ENCODE measurements at places on chromosomes 5 and 9.

DNA sequence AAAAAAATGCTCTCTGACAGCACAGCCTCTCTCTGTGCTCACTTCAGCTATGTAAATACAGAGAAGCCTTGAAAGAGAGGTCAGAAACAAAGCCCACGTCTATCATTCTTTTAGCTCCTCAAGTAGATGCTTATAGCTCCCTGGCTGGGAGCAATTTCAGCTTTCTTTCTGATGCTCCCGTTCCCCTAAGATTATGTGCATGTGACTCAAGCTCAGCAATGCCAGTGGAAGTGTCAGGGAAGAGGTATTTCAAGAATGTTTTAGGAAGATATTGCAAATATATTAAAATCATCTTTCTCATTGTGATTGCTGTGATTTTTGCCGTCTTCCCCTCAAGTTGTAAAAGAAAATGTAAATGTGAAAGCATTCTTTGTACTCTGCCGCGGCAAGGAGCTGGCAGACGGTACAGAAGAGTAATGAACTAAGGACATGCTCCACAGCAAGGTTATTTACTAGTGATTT lies 1353.7 kb upstream of the ACO1 start:
- DNase-seq: no peak

DNA sequence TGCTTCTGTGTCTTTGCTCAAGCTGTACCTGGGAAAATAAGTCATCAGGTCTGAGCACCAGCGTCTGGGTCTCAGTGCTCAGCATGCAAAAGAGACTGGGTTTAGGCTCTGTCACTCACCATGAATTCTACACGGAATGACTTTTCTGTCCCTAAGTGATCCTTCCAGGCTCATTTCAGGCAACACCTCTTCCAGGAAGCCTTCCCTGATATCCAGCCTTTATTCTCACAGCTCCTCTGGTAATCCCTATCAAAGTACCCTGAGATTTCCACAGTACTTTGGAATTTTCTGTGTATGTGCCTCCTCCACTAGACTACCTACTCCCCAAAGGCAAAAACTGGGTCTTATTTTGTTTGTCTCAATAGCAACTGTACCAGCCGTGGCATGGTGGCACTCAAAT lies 92.7 kb upstream of the BOD1 start:
- DNase-seq: no peak

DNA sequence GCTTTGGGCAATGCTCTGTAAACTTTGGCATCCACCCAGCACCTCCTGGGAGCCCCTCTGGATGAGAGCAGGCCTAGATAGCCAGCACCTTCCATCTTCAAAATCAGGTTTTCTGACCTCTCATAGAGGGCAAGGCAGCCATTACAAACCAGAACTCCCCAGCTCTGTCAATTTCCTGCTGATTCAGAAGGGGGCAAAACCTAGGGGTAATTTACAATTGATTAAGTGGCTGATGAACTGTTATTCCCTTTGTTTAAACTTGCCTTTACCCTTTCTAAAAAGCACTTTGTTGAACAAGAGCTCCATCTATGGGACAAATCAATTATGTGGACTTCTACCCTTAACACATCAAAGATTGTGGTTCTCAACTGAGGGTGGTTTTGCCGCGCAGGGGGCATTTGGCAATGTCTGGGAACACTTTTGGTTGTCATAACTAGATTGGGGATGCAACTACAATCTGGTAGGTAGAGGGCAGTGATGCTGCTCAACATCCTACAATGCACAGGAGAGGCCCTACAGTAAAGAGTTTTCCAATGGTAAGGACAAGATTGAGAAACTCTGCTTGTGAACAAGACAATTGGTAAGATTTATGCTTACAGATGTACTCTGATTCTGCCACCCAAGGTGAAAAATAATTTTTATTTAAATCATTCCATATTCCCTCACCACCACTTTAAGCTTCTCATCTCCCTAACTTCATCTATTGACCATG lies 184.1 kb downstream of the MARCHF11 start:
- DNase-seq: no peak

- no peak for DNase-seq
These were observed 119.9 kb downstream of the ADAMTS2 start for GRCh38 chr5:179225387-179225786.

- DNase-seq: no peak
These were observed 37.4 kb downstream of the EGFLAM start for GRCh38 chr5:38295751-38296150.

DNA sequence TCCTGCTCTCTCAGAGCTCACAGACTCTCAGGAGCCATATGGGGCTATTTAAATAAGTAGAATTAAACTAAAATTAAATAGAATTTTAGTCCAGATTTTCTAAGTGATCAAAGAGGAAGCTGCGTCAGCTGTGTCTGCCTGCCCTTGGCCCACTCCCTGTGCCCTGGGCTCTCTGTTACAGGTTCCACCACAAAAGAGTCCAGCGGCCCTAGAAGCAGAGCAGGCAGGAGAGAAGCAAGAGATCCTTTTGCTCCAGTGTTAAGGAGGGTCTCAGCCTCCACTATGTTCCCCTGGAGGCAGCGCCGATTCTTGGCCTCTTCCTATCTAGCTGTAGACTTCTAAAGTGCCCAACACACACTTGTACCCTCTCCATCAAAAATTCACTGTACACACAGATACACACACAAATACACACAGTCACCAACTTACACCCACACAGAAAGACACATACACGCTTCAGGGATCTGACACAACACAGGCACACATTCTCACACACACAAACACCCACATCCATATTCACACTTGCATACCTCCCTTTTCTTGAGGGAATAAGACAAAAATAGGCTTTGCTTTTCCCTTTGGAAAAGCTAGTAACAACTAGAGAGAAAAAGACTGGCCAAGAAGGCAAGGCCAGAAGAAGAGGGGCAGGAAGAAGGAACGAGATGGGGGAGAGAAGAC lies 5.5 kb upstream of the TNIP1 start:
- DNase-seq: no peak

- DNase-seq: no peak
These were observed 430.9 kb upstream of the ZNF608 start for GRCh38 chr5:125177340-125177739.

DNA sequence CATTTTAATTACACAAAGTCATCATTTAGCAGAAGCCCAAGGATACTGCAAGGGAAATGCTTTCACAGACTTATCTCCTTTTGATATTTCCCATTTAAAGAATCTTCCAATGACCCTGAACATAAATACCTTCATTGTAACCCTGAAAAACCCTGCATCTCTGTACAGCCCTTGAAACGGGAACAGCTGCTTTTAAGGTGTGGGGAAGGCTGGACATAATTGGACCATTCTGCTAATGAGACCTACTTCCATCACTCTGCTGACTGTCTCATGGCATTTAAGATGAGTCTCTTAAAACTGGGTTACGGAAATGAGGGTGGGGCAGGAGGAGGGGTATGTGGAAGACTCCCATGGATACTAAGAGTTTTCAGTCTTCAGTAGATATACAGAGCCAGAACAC lies 485.8 kb downstream of the BRINP1 start:
- DNase-seq: no peak

- no peak for DNase-seq
These were observed 51.9 kb downstream of the COL27A1 start for GRCh38 chr9:114207034-114207810.

DNA sequence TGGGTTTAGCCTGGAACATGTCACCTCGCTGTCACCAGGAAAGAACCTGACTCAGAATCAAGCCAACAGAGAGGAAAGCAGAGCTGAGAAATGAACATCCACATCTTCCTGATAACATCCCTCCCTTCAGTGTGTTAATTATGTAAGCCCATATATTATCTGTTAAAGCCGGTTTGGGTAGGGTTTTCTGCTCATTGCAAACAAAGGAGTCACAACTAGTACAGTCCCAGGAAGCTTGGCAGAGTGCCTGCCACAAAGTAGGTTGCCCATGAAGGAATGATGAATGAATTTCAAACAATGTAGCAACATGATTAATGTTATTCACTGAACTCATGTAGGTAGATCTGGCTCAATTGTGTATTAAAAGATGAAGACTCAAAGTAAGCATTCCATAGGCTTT lies 10.4 kb upstream of the PPARGC1B start:
- DNase-seq: no peak

GRCh38 chr5:81080809-81081460 lies 120.8 kb downstream of the RASGRF2 start:
- no peak for DNase-seq

- peak; percentile 5 for DNase-seq
These were observed 112.6 kb downstream of the CACNA1B start for GRCh38 chr9:137989999-137990715.

- no peak for DNase-seq
These were observed 40.7 kb upstream of the PPP2R2B start for GRCh38 chr5:146919304-146919703.

DNA sequence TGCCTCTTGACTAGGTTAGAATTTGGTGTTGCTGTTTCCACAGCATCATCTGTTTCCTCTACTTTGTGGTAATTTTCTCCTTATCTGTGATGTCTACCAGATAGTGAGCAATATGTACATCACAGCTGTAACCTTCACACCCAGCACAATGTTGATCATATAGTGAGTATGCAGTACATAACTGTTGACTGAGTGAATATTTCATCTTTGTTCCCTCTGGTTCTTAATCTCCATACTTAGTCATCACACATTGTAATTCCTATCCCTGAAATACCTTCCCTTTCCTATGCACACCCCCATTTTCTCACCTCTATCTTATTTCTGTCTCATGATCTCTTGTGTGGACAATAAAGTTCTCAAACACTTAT lies 115.9 kb downstream of the KIF4B start:
- no peak for DNase-seq

DNA sequence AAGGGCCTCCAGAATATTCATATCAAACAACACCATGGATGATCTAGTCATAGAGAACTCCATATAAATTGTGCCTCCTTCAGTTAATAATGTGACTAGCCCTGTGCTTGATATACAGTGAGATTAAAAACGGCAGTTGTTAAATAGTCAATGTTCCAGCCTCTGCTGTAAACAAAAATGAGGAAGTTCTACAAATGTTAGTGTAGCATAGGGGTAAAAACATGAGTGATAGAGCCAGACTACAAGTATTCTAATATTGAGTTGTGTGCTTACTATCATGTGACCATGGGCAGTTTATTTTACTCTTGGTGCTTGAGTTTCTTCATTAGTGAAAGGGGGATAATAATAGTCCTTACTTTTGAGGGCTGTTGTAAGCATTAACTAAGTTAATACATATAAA lies 43.3 kb upstream of the SLCO6A1 start:
- no peak for DNase-seq

GRCh38 chr9:71683598-71684235 lies 84.6 kb downstream of the CEMIP2 start:
- DNase-seq: no peak

DNA sequence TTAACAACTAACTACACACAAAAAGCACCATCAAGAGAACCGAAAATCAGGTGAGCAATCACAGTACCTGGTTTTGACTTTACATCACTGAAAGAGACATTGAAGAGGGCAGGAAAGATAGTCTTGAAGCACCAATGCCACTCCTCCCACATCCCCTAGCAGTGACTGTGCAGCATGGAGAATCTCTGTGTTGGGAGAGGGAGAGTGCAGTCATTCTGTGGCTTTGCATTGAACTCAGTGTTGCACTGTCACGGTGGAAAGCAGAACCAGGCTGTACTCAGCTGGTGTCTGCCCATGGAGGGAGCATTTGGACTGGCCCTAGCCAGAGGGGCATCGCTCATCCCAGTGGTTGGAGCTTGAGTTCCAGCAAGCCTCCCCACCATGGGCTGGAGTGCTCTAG lies 40.4 kb downstream of the C5 start:
- DNase-seq: no peak

DNA sequence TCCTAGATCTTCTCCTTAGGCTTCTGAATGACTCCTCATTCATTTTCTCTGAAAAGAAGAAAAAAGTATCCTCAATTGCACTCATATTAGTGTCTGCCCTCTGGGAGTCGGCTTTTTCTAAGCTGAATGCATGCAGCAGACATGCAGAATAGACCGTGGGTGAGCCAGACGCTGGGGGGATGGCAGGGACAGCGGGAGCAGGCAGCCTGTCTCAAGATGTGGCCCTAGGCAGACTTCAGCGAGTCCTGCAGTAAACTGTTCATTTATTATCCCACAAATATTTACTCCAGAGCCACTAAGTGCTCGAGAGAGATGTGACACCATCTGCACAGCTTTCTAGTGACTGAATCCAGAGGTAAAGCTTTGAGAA lies 164.9 kb upstream of the RAI14 start:
- no peak for DNase-seq

DNA sequence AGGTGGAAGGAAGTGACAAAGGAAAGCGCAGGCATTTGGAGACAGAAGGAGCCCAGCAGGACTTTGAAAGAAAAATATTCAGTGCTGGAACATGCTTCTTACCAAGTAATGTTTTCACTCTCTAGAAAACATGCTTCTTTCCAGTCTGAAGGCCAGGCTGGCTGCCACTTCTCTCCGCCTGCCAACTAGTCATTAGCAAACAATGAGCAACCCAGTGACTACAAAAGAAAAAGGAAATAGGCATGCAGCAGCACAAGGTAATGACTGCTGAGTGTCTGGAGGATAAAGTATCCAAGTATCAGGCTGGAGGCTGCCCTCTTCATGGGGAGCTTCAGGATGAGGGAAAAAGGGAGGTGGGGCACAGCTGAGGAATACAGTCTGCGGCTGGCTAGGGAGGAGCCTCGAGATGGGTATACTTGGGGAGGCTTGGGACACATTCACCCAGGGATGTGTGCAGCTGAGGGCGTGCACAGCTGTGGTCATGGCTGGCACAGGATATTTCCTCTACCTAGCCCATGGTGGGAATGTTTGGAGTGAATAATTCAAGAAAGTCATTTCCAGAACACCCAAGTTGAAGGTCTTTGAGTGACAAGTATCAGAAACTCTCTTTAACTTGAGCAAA lies 161.5 kb upstream of the KIF2A start:
- no peak for DNase-seq

DNA sequence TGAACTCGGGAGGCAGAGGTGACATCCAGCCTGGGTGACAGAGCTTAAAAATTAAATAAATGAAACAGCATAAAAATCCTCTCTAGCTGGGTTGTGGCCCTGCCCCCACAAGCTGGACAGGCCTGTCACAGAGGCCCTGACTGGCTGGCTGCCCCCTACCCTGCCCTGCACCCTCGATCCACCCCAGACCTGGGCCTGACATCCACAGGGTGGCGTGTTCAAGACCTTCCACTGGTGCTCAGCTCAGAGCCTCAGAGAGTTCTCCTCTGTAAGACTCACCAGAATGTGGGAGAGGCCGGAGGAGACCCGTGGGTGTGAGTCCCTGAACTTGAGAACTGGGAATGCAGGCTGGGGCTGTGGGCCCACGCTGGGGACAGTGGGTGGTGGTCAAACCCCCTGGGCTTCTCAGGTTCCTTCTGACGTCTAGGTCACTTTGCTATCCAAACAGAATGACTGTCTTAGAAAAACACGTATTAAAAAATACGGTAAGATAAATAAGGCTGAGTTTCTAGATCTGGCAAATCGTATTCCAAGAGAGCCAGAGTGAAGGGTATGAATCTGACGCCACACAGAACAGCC lies 9.7 kb upstream of the WDR38 start:
- no peak for DNase-seq

- no peak for DNase-seq
These were observed 11.8 kb upstream of the UBE2QL1 start for GRCh38 chr5:6436715-6437331.

- DNase-seq: no peak
These were observed 280.8 kb downstream of the SLIT3 start for GRCh38 chr5:169020102-169020501.

GRCh38 chr5:150309101-150309885 lies 6.6 kb upstream of the ARSI start:
- DNase-seq: no peak

GRCh38 chr9:14301006-14301405 lies 12.9 kb downstream of the NFIB start:
- DNase-seq: no peak

Measured in activated B cell treated with CpG ODN at 0.5 μM for 24 hours (primary cell).